Fibroblast of lung (primary cell): ENCODE measurements at places on chromosomes 3 and 15. TPM values are rescaled to one million over a fixed set of nuclear protein-coding genes. Genes with fewer than 3 reads are reported as not detected.

Gene ADAMTS17
- total RNA-seq: under 0.01 and 0.17 TPM in 2 replicates

GRCh38 chr3:25457671-25458419 lies 29.8 kb downstream of the RARB start:
- peak; percentile 71 for DNase-seq
- H3K27me3 ChIP-seq: no peaks in the 10 kb centered on the region
- no peaks in the 10 kb centered on the region for H3K36me3 ChIP-seq
- no peak overlapping the region for H3K27ac ChIP-seq
- no peak overlapping the region for H3K4me3 ChIP-seq

- H3K4me1 ChIP-seq: peaks cover 6% of the 10 kb centered on the region
- DNase-seq: no peak
- no peak overlapping the region for H3K4me3 ChIP-seq
- H3K27ac ChIP-seq: no peak overlapping the region
- no peaks in the 10 kb centered on the region for H3K27me3 ChIP-seq
These were observed 11.7 kb upstream of the ARL14 start for GRCh38 chr3:160665231-160665630.

- H3K27ac ChIP-seq: no peak overlapping the region
- peaks cover 5% of the 10 kb centered on the region for H3K4me1 ChIP-seq
- H3K27me3 ChIP-seq: no peaks in the 10 kb centered on the region
- DNase-seq: no peak
These were observed 1.1 kb downstream of the MON1A start for GRCh38 chr3:49928481-49929017.

Gene PPP4R2
- 65.6 and 86.5 TPM in 2 replicates for total RNA-seq

GRCh38 chr15:91284758-91285466 lies 184.9 kb downstream of the SV2B start:
- no peak overlapping the region for H3K4me3 ChIP-seq
- H3K4me1 ChIP-seq: no peaks in the 10 kb centered on the region
- H3K27ac ChIP-seq: no peak overlapping the region
- no peaks in the 10 kb centered on the region for H3K27me3 ChIP-seq
- no peaks in the 10 kb centered on the region for H3K36me3 ChIP-seq

GRCh38 chr3:58792921-58793451 lies 126.4 kb upstream of the FAM3D start:
- no peaks in the 10 kb centered on the region for H3K4me1 ChIP-seq
- H3K36me3 ChIP-seq: no peaks in the 10 kb centered on the region
- peak; percentile 71 for DNase-seq
- H3K27me3 ChIP-seq: no peaks in the 10 kb centered on the region
- no peak overlapping the region for H3K4me3 ChIP-seq

Gene SHF
- 3.3 and 3.6 TPM in 2 replicates for total RNA-seq
